ENCODE measurements at places on chromosomes 3 and 15.

GRCh38 chr15:59154243-59154642 lies 49.3 kb downstream of the CCNB2 start:
- no peak for DNase-seq

DNA sequence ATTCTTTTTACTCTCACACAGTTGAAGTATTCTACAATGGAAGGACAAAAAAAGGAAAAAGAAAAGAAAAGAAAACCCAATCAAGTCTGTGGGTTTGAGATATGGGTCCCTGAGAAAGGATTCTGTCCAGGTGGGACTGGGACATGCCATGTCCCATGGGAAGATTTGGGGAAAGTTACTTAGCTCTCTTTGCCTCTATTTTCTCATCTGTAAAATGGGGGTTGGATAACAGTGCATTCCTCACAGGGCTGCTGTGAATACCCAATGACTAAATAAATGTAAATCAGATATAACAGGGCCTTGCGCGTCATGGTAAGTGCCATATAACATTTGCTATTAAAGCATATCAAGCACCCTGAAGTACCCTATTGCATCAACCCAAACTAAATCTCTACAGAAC lies 105.7 kb downstream of the CPN2 start:
- DNase-seq, result no peak

- DNase-seq, result peak; percentile 96
Measured at GRCh38 chr3:44477312-44478030, at the start of gene ZNF445. ZNF445 (minus strand) TSS chr3:44477670; CDS start chr3:44455549, 22,121 bp downstream.

DNA sequence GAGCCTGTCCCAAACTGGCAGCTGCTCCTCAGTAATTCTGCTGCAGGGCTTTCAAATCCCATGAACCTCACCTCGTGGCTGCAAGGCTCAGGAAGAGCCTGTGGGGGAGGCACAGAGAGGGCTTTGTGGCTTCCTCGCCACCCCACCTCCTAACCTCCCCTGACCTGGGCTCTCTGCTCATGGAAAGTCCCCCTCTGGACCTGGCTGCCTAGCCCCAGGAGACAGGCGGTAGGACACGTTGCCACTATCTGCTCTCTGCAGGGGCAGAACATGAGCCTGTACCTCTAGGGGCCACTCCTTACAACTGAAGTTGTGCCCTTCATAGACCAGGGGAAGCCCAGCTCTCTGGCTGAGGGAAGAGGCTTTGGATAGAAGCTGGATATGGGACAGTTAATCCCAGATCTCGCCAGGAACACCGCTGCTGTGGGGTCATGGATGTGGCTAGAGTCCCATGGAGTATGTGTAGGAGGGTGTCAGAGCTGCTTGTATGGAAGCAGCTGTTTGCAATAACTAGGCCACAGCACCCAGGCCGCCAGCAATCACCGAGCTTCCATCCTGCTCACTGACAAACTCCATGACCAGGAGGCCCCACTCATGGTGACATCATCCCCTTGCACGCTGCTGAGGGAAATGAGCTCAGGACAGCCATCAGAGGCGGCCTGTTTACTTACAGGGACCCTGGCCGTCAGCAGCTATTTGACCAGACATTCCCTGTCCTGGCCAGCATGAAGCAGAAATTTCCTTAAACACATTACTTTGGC lies 34.0 kb upstream of the CILP start:
- no peak for DNase-seq

GRCh38 chr3:57109437-57110199 lies 49.2 kb downstream of the SPATA12 start:
- DNase-seq, result no peak

- no peak for DNase-seq
Measured at GRCh38 chr3:42752441-42752840, 20.6 kb downstream of the CCDC13 start.

All from spleen (tissue), 13 donors.